Stimulated activated CD8-positive, alpha-beta memory T cell treated with anti-CD3 and anti-CD28 coated beads, Interleukin-7, amount 100 ng/mL, for 1 hour (primary cell): ENCODE measurements at places on chromosomes 1 and 21.

GRCh38 chr1:11054666-11055065, 5.2 kb downstream of the SRM start:
- no peak for DNase-seq

DNA sequence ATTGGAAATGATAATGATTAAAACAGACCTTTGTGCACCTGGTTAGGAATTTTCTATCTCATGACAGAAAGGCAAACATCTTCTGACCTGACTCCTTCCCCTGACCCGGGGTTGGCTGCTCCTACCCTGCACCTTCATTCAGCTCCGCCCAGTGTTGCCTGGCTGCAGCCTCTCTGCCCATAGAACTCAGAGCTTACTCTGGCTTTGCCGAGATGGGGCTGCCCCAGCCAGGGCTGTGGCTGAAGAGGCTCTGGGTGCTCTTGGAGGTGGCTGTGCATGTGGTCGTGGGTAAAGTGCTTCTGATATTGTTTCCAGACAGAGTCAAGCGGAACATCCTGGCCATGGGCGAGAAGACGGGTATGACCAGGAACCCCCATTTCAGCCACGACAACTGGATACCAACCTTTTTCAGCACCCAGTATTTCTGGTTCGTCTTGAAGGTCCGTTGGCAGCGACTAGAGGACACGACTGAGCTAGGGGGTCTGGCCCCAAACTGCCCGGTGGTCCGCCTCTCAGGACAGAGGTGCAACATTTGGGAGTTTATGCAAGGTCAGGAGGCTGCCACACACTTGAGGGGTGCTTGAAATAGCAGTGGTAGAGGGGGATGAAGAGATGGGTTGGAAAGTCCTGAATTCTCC, at the start of gene DIO1:
TSS of gene DIO1 (plus strand) at position 189 of the 638 bp plus-strand sequence. CDS start at position 213, 24 bp downstream.
- DNase-seq = no peak

DNA sequence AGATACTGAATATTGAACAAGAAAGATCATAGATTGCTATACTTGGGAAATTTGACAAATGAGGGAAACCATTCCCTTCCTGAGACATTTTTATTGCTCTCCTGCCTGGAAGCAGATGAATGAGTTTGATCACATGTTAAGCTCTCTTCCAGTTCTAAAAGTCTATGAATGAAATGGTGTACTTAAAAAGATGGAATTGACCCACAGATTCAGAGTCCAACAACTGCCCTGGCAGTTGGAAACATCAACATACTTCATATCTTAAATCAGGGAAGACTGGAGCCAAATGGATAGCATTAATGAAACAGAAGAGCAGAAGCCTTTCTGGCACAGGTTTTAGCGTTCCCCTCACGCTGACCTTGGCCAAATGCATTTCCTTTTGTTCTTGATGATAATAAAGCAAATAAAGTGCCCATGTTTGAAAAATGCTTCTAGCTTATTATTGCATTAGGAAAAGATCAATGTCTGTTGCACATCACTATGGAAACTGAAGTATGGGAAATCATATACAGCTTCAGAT, 142.6 kb downstream of the ESRRG start:
- DNase-seq = no peak

DNA sequence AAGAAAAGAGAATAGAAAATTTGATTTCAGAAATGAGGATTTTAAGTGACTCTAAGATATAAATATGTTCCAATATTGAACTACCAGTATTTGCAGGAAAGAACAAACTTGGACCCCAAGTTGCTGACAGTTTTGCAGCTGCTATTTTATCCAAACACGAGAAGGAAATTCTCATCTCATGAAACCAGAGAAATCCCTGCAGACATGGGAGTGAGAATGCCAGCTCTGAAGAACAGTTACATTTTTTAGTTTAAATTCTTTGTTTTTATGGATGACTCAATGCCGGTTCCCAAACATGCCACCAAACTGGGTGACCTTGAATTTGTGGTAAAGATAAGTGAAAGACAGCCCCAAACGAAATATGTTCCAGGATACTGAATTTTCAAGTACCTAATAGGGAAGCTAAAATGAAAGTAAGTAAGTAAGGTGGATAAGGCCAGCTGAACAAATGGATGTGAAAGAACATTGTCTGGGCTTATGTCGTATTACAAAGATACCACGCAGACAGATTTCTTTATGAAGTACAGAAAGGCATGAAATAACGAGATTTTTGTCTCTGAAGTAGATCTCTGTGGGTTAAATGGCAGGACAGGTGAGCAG, 19.9 kb downstream of the TLR5 start:
- DNase-seq = no peak

GRCh38 chr1:221981461-221981860, 239.6 kb upstream of the DUSP10 start:
- DNase-seq = no peak

DNA sequence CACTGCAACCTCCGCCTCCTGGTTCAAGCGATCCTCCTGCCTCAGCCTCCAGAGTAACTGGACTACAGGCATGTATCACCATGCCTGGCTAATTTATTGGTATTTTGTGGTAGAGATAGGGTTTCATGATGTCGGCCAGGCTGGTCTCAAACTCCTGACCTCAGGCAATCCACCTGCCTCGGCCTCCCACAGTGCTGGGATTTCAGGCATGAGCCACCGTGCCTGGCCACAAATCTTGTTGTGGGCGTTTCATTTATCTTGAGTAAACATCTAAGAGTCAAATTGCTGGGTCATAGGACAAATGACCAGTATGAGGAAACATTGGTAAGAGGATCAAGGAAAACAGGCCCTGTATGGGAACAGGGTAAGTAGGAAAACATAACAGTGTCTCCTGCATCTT, 17.9 kb downstream of the TMEM200B start:
- DNase-seq = no peak

DNA sequence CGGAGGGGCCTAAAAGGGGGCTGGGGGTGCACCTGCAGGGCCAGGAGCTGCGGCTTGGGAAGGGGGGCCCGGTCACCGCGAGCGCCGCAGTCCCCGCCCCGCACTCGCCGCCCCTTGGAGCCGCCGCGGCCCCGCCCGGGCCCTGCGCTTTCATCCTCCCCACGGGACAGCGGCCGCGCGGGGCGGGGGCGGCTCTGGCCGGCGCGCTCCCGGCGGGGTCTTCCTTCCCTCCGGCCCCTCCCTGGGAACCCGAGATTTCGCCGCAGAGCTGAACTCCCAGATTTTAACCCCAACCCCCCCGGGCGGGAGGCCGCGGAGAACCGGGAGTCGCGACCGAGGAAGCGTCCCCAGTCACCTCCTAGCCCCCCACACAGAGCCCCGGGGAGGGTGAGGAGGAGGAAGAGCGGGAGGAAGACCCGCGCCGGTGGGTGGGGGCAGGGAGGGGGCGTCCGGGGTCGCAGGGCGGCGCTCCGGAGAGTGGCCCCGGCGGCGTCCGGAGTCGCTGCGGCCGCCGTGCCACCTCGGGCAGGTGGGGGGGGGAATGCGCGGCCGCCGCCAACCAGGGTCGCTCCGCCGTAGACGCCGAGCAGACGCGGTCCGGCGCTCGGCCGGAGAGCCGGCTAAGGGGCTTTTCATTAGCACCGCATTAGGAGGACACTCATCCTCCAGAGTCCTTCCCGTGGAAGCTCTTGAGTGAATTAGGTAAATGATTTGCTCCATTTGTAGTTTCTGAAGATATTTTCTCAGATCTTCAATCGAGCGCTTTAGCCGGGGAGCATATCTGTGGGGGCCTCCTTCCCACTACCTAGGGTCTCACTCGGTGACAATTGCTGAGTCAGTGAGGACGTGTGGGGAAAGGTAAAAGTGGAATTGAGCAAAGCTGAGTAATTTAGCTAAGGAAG, 31.6 kb upstream of the NFIA start:
- DNase-seq = no peak

DNA sequence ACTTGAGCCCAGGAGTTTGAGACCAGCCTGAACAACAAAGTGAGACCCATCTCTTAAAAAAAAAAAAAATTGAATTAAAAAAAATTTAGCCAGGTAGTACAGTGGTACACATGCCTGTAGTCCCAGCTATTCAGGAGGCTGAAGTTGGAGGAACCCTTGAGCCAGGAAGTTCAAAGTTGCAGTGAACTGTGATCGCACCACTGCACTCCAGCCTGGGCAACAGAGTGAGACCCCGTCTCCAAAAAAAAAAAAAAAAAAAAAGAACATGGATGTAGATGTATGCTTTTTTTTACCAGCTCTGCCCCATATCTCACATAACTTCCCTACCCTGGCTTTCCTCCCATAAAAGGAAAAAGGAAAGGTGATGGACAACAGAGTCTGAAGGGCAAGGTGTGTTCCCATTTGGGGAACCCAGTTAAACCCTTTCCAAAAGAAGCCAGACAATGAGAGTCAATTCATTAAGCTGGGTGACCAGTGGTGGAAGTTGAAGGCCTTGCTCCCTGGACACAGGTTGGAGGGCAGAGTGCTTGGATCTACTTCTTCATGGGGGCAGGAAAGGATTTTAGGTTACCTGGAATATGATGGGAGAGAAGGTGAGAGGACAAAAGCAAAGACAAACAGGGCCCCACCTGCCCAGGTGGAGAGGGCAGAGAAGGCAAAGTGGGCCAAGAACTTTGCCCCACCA, 2.9 kb downstream of the KRTCAP2 start:
- no peak for DNase-seq

GRCh38 chr1:51305371-51305823, 25.0 kb downstream of the TTC39A start:
- DNase-seq = no peak

DNA sequence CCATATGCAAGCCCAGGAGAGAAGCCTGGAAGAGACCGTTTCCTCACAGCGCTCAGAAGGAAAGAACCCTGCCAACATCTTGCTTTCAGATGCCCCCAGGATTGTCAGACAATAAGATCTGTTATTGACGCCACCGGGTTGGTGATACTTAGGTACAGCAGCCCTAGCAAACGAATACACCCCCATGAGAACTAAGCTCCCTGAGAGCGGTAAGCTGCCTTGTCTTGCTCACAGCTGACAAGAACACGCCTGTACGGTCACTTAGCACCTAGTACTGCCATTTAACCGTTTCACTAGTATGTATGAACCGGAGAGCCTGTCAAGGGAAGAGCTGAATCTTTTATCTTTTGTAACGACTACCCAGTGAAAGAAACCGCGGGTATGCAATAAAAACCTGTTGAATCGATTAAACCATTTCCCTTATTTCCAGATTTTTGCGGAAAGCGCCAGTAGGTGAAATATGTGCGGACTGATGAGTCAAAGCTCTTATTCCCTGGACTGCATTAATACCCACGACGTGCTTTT, 619 bp upstream of the ZBTB8B start:
- no peak for DNase-seq

DNA sequence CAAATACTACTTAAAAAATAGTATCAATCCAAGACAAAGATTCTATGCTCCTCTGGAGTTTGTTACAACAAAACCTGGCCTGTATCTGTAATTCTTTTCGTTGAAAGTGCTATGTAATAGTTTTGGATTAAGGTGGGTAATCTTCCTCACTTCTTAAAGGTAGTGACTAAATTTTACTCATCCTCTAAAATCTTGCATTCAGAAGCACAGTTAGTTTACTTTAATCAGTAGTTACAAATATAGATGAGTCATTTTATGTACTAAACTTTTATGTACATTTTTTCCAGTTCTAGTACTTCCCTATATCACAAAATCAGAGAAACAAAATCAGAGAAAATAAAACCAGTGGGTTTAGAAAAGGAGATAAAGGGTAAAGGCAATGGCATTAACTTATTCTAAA, 51.3 kb downstream of the ZNHIT6 start:
- no peak for DNase-seq

DNA sequence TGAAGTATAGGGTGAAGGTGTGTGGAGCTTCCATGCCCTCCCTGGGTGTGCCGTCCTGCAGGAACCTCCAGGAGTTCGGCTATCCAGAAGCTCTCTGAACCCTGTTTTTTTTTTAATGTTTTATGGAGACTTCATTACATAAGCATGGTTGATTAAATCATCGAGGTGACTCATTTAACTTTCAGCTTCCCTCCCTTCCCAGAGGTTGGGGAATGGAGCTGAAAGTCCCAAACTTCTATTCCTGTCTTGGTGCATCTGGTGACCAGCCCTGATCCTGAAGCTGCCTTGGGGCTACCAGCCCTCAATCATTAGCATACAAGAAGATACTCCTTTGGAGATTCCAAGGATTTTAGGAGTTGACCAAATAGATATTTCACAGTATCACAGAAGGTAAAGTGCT, 9.5 kb downstream of the RRP15 start:
- no peak for DNase-seq

GRCh38 chr1:119506941-119507340, at the start of gene HSD3B1:
Gene HSD3B1 (plus strand): TSS chr1:119507210. CDS start chr1:119507477, 267 bp downstream.
- no peak for DNase-seq

- DNase-seq = no peak
Measured at GRCh38 chr1:112711670-112712069, 3.5 kb downstream of the PPM1J start.

DNA sequence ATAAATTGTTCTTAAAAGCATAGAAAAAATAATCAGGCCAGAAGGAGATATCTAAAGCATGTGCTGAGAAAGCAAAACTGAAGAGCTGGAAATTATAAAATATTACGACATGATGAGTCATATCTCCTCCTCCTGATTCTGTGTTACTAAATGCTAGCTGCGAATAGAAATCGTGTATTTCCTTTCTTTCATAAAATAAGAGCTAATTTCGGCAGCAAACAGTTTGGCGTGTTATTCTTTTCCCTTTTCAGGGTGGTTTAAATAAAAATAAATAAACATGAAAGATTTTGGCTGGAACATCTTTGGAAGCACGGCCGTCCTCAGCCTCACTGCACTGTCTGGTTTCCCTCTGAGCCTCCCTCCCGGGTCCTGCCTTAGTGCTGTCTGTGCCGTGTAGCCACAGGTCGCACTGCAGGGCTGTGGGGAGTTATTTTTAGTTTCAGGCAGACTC, 56.0 kb downstream of the ADARB1 start:
- DNase-seq = no peak

DNA sequence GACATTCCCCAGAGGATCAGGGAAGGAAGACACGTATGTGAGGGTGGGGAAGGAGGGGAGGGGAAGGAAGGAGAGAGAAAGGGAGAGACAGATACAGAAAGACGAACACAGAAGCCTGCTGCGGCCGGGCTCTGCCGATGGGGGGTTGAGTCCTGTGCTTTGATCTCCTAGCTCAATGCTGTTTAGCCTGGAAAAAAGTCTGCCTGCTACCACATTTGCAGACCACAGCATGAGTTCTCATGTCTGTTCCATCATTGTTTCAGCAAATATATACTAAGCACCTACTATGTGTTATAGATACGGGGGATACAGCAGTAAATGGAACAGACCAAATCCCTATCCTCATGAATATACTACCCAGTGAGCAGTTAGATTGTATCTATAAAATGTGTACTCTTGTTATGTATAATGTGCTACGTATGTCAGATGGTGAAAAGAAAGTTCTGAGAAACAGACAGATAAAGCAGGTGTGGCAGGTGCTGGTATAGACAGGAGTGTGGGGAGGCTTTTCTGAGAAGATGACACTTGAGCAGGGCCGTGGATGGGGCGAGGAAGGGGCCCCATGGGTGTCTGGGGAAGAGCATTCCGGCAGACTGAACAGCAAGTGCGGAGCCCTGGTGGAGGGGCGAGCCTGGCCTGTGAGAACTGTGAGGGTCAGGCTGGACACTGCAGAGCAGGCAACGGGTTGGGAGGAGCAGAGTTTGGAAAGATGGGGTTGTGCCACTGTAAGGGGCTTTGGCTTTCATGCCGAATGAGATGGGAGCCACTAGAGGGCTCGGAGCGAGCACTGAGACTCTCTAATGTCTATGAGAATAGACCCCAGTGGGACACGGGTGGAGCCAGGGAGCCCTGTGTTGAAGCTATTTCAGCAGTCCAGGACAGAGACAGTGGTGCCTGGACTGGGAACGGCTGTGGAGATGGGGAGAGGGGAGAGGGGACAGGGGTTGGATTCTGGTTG, 34.1 kb downstream of the KIAA1614 start:
- DNase-seq = no peak
